ENCODE measurements at places on chromosomes 6 and 20. TPM values are rescaled to one million over a fixed set of nuclear protein-coding genes. Genes with fewer than 3 reads are reported as not detected.

DNA sequence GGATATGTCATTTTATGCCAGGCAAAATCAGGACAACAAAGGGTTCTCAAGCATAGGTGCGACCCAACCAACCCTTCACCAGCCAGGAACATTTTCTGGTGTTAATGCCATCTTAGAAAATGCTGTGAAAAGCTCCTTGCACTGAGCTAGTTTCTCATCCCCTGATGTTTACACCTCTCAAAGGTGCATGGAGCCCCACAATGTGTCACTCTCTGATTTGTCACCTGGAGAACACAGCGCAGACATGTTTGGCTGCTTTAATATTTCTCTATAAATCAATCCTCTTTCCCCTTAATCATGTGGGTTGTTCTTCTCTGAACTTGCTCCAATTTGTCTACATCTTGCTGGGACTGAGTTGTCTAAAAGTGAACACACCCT lies 244.3 kb downstream of the TSHZ2 start:
- DNase-seq, result no peak

- DNase-seq, result no peak
Measured at GRCh38 chr6:130190701-130191690, 31.8 kb downstream of the SAMD3 start.

Gene SIRPB2
- total RNA-seq, result 1.7 TPM

GRCh38 chr6:36666826-36667591 lies 11.5 kb upstream of the CDKN1A start:
- DNase-seq, result peak; percentile 93

DNA sequence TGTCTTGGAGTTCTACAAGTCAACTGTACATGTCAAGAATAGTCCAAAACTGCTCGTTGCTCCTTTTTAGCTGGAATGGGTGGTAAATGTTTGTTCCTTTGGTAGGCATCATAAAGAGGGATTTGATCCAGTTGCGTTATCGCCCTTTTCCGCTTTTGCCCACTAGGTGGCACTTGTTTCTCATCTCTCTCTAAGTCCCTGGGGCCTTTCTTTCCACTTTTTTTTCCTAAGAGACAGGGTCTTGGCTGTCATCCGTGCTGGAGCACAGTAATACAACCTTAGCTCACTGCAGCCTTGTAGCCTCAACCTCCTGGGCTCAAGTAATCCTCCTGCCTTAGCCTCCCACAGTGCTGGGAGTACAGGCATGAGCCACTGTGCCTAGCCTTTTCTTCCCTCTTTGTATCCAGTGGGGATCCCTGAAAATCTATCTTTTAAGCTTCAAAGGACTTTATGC lies 20.7 kb downstream of the GTPBP2 start:
- peak; percentile 65 for DNase-seq

Gene PACRG
- 3.3 TPM for total RNA-seq

Gene RRAGD
- 7.9 TPM for total RNA-seq

- no peak for DNase-seq
Measured at GRCh38 chr6:89501222-89501621, 68.3 kb downstream of the ANKRD6 start.

DNA sequence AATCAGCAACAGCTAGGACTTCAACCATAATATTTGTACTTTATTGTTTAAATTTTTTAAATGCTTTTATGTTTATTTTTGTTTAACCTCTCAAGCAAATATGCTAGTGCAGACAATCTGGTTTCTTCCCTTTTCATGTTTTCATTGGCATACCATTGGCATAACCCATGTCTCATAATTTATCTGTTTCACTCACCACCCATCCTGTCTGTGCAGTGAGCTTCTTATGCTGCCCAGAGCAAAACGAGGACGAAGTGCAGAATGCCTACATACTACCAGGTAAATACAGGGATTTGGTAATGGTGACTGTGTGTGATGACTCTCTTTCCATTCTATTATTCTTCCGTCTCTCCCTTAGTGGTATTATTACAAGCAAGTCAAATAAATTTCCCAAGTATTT lies 361.4 kb upstream of the KCNQ5 start:
- no peak for DNase-seq

GRCh38 chr6:108592371-108593337 lies 31.9 kb downstream of the FOXO3 start:
- DNase-seq, result no peak

- DNase-seq, result no peak
Measured at GRCh38 chr6:38262026-38262425, 377.7 kb downstream of the BTBD9 start.

- no peak for DNase-seq
Measured at GRCh38 chr6:71038711-71039344, 82.0 kb upstream of the B3GAT2 start.

Gene NOX3
- total RNA-seq, result not detected

Gene NANP
- total RNA-seq, result 4.9 TPM

DNA sequence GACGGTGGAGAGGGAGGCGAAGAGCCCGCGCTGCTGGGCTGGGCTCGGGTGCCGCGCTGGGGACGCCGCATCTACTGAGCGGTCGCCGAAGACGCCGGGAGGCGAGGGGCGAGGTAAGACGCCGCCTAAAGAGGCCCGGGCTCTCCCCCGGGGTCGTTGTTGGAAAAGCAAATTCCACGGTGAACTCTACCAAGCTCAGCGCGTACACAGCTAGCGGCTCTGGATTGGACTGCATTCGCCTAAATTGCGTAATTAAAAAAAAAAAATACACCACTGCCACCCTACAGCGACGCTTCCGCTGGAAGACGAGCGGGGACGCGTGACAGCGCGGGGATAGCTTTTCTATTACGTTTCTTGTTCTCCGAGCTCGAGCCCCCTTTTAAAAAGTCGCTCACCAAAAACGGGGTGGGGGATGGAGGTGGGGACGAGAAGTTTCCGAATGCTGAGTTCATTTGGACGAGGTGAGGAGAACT lies 92.0 kb upstream of the PRDM1 start:
- DNase-seq, result peak; percentile 50

DNA sequence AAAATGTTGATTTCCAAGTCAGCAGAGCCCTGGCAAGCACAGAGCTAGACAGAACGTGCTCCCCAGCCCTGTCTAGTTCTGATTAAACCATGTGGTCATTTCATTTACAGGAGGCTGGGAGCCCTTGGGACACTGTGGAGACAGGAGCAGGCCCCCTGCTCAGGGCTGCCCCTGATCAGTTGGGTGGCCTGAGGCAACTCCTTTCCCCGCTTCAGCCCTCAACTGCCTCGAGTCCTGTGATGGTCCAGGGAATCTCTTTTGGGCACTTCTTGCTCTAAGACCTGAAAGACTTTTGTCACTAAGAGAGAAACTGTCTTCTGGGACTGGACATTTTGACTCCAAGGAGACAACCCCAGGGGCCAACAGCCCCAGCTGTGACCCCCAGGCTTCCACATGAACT lies 13.5 kb downstream of the DYNLRB1 start:
- no peak for DNase-seq

DNA sequence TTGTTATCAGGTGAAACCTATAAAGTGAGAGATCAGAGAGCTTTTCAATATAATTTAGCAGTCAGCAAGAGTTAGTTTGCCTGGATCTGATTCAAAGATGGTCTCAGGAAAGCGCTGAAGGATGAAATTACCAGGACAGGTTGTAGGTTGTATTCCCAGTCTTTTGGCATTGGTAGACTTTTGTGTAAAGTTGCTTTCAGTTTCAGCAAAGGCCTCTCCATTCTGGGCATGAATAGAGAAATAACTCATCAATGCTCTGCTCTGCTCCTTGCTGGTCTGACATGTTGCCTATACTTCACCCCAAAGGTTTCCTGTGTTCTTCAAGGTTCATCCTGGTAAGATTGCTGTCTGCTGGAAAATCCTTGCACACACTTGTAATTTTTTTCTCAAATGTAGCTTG lies 714.8 kb downstream of the EPM2A start:
- DNase-seq, result no peak

DNA sequence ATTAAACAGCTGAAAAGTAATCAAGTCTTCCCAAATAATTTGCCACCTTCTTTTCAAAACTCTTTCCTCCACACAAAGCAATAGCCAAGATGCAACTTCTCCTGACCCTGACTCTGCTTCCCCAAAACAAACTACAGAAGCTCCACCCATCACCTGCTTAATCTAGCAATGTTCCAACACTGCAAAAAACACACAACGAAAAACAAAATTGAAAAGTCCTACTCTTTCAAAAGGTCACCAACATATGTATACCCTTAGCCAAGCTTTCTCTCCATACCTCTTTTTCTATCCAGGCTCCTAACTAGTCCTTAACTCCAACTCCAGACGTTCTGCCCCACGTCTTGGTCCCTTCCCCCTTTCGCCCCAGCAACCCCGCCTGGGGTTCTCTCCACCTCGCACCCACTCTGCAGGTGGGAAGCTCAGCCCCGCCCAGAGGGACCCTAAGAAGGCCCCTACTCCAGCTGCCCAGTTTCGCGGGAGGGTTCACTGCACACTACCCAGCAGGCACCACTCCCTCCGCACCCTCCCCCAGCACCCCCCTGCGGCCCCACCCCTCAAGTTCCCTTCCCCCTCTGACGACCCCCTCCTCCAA lies 717 bp downstream of the CSNK2A1 start:
- DNase-seq, result no peak

DNA sequence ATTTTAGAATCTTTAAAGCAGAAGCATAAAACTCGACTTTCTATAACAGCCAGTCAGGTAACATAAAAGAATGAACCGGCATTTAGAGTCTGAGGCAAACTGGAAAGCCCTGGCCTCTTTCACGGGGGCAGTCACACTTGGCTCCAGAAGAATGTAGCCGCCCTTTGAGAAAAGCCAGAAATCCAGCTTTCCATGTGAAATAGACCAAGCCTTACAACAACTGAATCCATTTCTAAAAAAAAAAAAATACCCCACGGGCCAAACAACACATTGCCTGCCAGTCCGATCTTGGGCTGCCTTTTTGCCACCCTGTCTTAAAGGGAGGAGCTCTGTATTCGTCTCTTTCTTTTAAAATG lies 252.9 kb upstream of the TAB2 start:
- no peak for DNase-seq

- DNase-seq, result no peak
Measured at GRCh38 chr6:12075067-12075563, 63.0 kb downstream of the HIVEP1 start.

DNA sequence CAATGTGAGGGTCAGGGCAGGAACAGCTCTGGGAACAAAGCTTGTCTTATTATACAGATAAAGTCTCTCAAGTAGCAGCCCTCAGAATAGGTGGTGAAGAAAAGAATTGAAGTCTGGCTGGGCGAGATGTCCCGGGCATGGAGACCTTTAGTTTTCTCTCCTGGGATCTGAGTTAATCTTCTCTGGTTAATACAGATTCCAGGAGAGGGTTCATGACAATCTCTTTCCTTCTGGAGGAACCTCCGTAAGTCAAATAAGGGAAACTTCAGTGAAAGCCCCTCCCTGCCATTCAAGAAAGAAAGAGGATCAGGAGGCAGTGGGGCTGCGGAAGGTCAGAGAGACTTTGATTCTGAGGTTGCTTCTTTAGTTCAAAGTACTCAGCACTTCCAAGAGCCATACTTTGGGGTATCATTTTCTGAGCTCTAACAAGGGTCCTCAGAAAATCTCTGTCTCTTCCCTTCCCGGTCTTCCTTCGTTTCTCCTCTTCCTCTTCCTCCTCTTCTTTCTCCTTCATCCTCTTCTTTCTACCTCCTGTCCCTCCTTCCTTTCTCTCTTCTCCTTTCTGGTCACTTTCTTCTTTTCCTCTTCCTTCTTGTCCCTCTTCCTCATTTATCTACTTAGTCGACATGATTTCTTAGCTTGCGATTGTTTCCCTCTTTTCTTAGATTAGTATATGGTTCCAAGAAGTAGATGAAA lies 4.6 kb upstream of the ZNF184 start:
- no peak for DNase-seq

DNA sequence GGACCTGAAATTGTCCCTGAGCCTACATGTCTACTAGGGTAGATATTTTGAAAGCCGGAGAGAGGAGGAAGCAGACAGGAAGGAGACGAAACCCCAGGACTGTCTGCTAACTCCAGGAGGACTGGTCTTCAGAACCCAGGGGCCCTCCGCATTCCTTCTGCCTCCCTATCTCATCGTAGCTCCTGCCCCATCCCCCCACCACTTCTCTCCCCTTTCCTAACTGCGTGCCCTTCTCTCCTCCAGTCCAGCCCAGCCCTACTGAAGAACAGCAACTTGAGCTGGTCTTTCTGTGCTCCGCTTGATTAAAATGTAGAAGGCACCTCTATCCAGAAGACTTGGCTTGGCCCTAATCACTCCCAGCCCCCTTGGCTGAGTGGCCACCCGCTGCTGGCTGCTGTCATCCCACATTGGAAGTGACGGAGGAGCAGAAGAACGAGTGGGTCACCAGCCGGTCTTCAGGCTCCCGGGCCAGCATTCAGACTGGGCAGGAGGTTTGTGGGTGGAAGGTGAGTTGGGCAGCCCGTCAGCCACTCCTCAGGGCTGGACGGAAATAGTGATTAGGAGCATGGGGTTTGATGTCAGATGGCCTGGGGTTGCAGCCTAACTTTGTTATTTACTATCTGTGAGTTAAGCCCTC lies 28.8 kb upstream of the ANGPT4 start:
- DNase-seq, result no peak

DNA sequence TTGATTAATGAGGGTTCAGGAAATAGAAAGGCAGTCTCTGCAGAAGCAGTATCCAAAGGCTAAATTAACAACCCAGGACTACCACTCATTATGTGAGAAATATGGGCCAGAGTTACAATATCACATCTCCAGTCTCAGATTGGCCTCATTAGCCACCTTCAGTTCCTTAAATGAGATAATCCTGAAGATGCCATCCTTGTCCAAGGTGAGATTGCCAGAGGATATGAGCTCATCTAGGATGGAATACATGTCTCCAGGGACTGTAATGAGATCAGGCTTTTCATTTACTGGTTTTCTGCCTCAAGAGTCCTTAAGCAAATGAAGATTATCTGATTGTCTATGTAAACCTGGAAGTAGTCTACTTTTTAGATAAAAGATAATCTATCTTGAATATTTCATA lies 196.3 kb downstream of the FUT9 start:
- DNase-seq, result no peak

Gene AGPAT4
- 10.5 TPM for total RNA-seq

DNA sequence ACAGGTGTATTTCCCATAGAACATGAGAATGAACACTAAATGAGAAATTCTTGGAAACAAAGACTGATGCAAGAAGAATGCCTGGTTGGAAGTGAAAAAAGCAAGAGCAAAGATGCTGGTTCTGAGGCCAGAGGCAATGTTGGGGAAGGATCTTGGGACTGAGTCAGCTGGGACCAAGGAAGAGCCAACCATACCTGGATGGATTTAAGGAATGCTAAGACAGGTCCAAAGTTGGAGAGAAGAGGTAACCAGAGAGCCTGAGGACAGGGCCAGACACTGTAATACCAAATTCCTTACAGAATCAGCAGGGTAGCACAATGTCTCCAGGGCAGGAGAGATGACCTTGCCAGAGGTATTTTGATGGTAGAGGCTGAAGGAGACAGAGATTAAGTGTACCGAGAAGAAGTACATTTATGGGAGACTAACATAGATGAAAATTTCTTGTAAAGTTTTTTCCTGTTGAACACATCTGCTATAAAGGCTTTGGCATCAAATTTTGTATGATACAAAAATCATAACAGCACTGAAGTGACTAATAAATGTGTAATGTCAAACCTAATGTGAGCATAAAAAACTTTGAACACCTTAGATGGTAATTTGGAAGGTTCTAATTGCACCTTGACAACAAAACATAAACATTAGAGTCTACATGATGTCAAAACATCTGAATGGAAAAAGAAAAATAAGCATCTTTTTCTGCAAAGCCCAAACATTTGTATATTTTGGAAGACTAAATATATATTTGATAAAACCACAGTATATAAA lies 221.7 kb upstream of the MARCKS start:
- no peak for DNase-seq

Gene NRSN1
- not detected for total RNA-seq
